BE2C (cell line): ENCODE measurements at places on chromosomes 4 and X.

DNA sequence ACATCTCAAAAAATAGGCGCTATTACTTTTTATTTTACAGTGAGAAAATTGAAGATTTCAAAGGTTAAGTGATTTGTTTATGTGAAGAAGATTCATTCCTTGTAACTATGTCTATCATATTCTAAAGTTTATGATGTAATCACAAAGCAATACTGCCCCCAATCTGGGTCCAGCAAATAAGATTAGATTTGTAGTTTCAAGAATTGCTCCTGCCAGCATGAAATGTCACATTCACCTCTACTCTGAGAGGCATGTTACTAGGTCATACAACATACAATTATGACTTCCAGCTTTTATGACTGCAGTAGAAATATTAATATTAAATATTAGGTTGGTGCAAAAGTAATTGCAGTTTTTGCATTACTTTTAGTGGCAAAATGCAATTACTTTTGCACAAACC lies 976.2 kb downstream of the FSTL5 start:
- DNase-seq, result no peak

DNA sequence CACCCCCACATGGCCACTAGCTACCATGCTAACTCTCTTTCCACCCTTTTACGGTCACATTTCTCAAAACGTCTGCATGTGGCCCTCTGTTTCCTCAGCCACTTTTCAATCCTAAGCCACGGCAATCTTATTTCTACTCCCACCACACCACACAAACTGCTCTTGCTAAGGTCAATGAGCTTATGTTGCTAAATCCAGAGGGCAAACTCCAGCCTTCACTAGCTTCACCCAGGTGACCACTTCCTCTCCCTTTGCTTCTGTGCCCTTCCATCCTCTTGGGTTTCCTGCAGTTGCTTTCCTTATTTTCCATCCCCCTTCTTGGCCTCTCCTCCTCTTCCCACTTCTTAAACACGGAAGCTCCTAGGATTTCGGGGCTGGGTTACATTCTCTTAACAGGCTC lies 16.5 kb downstream of the CETN2 start:
- no peak for DNase-seq

GRCh38 chrX:72394518-72395170 lies 88.9 kb upstream of the CITED1 start:
- no peak for DNase-seq

- DNase-seq, result peak; percentile 5
Measured at GRCh38 chr4:2339458-2340271, 77.8 kb upstream of the MXD4 start.

DNA sequence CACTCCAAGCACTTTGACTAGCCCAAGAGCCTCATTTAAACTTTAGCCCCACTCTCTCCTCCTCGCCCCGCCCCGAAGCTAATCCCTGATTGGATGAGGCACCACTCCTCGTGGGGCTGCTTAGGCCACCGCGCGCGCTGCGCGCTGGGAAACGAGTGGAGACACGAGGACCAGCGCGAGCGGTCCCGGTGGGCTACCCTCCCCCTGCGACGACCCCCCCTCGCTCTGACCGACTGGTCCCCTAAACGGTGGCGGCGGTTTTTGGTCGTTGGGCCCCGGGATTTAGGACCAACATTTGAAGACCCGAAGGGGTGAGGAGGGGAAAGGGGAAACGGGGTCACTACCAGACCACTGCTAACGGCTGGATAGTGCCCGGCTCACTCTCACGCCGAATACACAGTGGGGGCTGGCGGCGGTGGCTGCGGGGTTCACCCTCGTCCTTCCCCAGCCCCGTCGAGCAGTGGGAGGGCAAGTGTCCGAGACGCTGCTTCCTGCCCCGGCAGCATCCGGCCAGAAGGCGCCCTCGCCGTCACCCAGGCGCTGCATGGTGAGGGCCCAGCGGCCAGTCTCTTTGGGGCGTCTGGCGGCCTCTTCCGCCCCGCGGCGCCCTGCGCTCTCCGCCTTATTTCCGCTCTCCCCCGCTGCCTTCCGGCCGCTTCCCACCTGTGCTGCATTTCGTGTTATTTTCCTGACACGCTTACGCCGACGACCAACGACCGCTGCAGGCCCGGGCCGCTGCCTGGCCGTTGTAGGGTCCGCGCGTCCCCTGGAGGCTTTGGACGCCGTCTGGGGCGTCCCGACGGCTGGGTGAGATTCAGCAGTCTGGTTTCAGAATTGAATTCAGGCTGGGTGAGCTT lies at the start of gene RBM46:
Gene RBM46 (plus strand): TSS at position 147 of the 857 bp plus-strand sequence. CDS start 15,481 bp downstream, outside the sequence.
- DNase-seq, result no peak

DNA sequence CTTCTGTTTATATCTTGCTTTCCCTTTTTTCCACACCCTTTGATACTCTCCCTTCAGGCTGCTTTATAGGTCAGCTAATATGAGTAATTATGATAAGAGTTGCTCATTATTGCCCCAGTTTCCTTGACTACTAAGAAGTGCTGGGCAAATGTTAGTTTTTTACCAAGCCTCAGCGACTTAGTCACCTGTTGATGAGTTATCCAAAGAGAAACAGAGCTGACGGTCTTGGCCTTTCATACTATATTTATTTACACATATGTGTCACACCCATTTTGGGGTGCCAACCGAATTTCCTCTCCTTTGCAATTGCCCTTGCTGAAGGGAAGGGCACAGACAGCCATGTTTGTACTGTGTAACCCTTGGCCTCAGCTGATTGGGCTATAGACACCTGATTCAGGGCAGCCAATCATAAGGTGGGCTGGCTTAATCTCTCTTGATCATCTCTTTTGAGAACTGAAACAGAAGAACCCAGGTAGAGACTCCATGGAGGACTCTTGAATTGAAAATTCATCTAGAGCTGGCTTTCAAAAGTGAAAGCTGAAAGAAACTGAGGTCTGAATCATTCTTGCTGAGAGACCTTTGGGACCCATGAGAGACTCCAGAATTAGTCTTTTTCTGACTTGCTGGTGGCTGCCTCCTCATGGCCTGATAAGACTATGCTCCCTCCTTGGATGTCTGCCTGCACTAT lies 111.7 kb upstream of the RPS6KA3 start:
- no peak for DNase-seq

DNA sequence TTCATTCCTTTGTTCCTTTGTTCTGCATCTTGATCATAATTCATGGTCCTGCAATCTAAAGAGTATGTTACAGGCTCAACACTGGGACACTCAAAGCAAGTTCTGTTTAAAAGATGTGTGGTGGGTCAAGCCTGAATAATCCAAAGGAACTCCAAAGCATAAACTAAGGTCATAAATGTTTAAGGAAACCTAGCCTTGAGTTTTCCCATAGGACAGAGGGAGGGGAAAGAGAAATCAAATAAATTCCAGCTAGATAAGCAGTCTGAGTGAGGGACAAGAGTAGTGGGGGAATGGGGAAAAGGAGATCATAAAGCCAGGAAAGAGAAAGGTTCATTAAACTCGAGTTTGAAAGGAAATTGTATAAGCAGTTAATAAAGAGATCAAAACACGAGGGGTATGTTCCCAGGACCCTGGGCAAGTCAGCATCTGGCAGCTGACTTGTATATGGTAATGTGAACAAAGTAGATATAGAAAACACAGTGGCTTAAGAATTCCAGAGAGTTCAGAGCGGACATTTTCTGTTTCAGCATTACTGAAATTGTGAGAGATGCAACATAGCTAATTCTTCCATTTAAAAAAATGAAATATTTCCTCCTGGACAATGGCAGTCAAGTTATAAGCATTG lies 125.8 kb upstream of the EDNRA start:
- DNase-seq, result no peak

GRCh38 chr4:24529555-24529954 lies 54.8 kb downstream of the DHX15 start:
- DNase-seq, result no peak

- no peak for DNase-seq
Measured at GRCh38 chr4:152536545-152537182, 772 bp upstream of the FBXW7 start.

GRCh38 chr4:161403781-161404180 lies 760.0 kb downstream of the FSTL5 start:
- no peak for DNase-seq
